ENCODE measurements at places on chromosomes 13 and 19.

GRCh38 chr13:27405546-27406134 lies 18.8 kb upstream of the GTF3A start:
- DNase-seq, result no peak

GRCh38 chr19:3274942-3275582 lies 50.6 kb downstream of the CELF5 start:
- DNase-seq, result no peak

DNA sequence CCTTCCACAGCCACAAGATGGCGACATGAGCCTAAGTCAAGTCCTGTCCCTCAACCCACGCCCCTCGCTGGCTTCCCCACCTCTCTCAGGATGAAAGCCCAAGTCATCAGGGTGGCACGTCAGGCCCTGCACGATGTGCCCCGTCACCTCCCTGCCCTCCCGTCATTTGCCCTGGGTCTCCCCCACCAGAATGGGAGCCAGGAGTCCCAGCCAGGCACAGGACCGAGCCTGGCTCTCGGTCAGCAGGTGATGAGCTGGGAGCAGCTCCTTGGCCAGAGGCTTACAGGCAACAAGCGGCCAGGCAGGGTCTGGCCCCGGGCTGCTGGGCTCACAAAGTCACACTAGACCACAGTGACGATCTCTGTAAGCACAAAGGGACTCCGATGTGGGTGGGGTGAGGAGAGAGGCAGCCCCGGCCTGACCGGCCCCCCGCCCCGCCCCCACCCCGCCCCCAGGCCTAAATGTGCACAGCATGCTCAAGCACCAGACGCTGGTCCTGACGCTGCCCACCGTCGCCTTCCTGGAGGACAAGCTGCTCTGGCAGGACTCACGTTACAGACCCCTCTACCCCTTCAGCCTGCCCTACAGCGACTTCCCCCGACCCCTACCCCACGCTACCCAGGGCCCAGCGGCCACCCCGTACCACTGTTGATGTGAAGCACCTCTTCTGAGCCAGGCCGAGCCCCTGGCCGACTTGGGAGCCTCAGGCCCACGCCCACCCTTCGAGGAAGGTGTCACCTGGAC lies 7.3 kb downstream of the MRPL4 start:
- peak; percentile 83 for DNase-seq

- DNase-seq, result peak; percentile 50
These were observed 44.2 kb upstream of the RNF113B start for GRCh38 chr13:98221234-98221633.

DNA sequence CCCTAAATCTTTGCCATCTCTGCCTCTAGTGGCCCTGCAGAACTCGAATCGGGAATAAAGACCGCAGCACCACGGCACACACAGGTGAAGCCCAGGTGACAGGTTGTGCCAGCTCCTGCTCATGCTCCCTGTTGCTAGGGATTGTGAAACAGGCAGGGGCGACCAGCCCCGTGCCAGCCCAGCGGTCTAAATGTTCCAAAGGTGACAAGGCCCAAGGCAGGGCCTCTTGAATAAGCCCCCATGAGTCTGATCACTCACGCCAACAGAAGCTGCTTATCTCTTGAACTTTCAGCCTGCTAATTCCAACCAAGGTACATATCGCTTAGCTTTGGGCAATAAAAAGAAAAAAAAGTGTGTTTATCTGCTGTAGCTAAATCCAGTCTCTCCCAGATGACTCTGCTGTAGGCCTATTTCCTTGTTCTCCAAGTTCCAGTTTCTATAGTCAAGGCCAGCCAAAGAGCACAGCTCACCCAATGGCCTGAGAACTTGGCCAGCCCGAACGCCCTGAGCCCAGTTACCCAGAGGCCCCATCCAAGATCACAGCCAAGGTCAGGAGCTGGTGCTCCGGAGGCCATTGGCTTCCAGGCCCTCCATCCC lies 191.1 kb upstream of the GPR12 start:
- DNase-seq, result peak; percentile 28

GRCh38 chr13:41561170-41561569 lies 103.8 kb downstream of the RGCC start:
- no peak for DNase-seq

DNA sequence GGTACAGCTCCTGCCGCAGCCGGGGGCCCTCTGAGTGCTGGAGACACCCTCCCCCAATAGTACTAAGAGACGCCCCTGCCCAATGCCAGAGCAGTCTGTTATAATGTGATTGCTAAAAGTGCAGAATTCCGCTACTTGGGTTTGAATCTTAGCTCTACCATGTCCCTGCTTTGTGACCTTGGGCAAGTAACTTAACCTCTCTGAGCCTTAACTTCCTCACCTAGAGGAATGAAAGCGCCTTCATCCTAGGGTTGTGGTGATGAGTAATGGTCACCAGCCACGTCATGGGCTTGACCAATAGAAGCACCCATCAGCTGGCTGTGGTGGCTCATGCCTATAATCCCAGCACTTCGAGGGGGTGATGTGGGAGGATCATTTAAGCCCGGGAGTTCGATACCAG lies 6.5 kb downstream of the PLEKHG2 start:
- no peak for DNase-seq

DNA sequence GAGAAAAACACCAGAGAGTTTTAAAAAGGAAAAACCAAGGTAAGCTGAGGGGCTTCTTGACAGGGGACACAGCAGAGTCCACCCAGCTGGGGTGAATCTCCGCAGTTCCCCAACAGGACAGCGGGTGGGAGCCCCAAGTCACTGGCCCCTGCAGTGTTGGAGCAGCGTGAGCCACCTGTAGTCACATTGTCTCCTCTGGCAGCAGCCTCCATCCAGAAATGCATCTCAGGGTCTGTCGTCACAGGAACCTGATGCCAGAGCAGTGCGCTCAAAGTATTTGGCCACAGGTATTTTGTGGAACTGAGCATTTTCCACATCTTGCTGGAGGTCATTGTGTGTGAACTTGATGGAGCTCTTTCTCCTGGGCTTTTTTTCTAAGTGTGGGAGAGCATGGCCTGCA lies 24.7 kb downstream of the CHAMP1 start:
- DNase-seq, result no peak

DNA sequence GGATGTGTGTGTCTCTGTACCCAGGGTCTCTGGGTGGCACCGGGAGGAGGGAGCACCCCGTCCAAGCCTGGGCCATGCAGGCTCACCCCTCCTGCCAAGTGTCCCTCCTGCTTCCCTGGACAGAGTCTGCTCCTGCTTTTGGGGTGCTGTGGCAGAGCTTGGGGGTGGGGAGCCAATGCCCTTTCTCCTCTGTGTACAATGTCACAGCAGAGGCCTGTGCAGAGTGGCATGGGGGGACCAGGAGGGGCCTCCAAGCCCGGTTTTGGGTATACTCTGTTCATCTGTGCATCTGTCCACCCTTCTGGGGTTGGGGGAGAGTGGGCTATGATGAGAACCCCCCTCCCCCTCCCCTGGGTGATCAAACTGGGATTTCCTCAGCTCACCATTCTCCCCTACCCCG lies 33.5 kb downstream of the PDE4A start:
- DNase-seq, result no peak

DNA sequence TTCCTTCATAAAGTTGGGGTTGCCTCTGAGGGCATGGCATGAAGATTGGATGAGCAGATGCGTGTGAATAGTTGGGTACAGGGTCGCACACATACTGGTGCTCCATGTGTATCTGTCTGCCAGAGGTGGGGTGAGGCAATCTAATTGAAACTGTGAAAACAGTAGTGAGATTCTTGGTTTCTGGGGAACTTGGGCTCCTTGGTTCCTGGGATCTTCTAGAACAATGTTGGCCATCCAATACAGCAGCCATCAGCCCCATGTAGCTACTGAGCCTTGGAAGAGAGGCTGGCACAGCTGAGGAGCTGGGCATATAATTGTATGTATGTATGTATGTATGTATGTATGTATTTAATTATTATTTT lies 616 bp downstream of the FCHO1 start:
- no peak for DNase-seq

- DNase-seq, result no peak
These were observed 55.7 kb downstream of the GGACT start for GRCh38 chr13:100532836-100533435.

DNA sequence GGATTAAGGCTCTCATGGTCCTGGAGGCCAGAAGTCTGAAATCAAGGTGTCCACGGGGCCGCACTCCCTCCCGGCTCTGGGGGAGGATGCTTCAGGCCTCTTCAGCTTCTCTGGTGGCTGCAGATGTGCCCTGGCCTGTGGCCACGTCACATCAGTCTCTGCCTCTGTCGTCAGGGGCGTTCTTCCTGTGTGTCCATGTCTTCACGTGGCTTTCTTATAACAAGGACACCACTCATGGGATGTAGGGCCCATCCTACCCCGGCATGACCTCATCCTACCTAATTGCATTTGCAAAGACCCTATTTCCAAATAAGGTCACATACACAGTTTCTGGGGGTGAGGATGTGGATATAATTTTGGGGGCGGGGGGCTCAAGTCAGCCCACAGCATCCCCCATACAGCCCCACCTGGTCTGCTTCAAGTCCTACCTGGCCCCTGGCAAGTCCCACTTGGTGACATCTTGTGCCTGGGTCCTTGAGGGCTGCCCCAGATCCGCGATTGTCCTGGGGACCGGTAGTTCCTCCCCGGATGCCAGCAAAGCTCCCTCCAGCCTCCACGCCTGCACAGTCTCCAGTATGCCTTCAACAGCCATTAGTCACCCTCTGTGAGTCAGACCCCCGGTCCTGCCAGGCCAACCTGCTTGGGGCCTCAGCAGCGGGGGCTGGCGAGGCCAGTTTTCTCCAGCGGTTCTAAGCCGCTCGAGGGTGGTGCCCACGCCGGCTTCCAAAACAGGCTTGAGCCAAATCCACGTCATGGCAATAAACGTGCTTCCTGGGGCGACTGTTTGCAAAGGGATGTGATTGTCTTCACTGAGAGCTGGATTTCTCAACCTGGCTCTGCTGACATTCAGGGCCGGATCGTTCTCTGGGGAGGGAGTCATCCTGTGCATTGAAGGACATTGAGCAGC lies 32.2 kb downstream of the MYO9B start:
- DNase-seq, result peak; percentile 77

DNA sequence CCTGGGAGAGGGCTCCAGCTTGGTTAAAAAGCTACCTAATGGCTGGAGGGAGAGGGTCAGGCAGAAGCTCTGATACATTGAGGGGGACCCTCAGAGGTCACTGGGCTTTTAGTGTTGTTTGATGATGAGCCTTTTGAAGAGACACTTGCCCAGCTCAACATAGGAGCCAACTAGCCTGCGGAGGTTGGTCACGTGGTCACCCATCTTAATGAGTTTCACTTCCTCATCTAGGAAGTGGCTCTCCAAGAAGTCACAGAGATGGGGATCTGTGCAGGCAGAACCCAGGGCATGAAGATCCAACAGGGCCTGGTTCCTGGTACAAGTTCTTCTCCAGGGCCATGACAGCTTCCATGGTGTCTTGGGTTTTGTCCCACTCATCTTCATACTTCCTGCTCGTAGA lies 33.4 kb downstream of the IPO5 start:
- no peak for DNase-seq

- DNase-seq, result no peak
These were observed 21.0 kb downstream of the STARD13 start for GRCh38 chr13:33264620-33264978.

GRCh38 chr13:32045982-32046785 lies 14.6 kb downstream of the FRY start:
- DNase-seq, result no peak

- no peak for DNase-seq
These were observed 22.2 kb downstream of the FAM187B start for GRCh38 chr19:35206379-35206778.

DNA sequence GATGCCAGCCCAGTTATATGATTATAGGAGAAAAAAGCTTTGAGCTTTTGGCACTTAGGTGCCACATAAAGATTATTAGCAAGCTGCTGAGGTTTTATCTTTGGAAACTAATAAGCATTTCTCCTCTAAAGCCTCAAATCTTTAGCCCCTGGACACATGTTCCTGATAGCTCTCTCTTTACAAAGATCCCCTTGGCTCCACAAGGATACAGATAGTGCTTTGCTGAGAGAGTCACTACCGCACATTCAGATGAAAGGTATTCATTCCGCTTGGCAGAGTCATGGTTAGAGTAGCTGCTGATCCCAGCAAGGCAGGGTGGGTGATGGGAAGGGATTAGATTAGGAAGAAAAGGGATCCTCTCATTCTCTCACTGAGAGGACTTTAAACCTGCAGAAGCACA lies 28.2 kb upstream of the PSG7 start:
- DNase-seq, result no peak

- DNase-seq, result no peak
These were observed 4.3 kb upstream of the SLITRK5 start for GRCh38 chr13:87666831-87667230.

DNA sequence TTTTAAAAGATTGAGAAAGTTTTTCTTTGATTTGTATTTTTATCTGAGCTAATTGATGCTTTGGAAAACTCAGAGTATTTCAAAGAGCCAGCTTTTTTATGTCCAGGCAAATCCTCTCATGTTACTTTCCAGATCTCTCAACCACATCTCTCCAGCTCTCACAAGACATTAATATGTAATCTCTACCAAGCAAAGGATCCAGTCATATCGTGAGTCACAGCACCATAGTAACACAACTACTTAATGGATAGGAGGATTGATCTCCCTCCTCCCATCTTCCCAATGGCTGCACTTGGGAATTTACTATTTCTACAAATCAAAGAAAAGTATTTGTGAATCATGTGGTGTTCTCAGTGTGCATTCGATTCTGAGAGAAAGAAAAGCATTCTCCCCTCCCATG lies 63.3 kb downstream of the POU4F1 start:
- no peak for DNase-seq

GRCh38 chr13:40285634-40286033 lies 380.8 kb downstream of the FOXO1 start:
- DNase-seq, result no peak

DNA sequence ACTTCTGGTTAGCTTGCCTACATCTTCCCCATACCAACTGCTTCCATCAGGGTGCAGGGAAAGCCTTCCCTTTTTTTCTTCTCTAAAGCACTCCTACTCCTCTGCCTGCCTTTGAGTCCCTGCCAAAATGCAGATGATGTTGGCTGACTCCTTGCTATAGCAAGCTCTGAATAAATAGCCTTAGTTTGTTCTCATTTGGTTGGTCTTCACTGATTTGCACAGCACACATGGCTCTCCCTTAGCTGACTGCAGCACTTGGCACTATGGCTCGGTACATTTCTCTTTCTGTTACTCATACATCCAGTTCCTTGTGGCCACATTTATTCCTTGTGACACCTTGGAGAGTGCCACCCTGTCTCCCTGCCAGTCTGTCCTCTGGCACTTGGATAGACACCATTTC lies 249.8 kb downstream of the DCLK1 start:
- no peak for DNase-seq

GRCh38 chr13:21837288-21837687 lies 166.4 kb downstream of the FGF9 start:
- DNase-seq, result no peak

DNA sequence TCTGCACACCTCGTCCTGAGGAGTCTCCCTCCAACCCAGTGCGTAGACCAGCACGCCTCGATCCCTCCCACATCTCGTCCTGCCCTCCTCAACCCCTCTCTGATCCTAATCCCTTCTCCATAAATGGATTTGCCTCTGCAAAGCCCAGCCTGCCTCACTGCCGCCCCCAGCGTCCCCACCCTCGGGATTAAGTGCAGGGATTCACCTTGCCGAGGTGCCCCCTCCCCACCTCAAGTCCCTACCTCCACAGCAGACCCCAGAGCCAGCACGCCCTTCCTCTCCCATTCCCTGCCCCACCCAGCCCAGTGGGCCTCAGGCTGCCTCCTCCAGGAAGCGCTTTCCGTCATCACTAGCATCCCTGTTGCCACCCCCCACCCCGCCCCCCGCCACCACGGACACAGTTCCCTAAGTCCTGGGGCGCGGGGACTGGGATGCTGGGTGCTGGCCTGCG lies 4.0 kb downstream of the KLF16 start:
- DNase-seq, result no peak

Data from right forelimb (tissue), 1 donor.